ENCODE measurements at places on chromosomes 6 and 20.

DNA sequence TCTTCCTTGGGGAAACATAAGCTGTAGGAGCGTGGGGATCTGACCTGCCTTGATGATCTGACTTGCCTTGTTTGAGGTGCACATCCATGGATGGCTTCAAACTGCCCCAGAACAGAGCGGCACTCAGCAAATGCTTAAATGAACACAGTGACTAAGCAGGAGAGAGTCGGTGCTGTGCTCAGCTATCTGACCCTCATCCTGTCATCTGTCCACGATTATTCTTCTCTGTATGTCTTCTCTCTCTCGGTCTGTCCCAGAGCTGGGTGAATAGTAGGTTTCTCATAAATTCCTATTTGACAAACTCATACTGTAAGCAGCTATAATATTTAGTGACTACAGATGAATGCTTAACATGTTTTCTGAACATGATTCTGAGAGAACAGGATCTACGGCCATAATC is 37.3 kb downstream of the TRAM2 start:
- DNase-seq, result no peak

- no peak for DNase-seq
These were observed 5.7 kb downstream of the LAMP5 start for GRCh38 chr20:9520086-9520485.

- DNase-seq, result no peak
These were observed 83.4 kb downstream of the TCP11 start for GRCh38 chr6:35057449-35058357.

GRCh38 chr6:37943436-37944058 is 124.0 kb downstream of the ZFAND3 start:
- DNase-seq, result no peak

DNA sequence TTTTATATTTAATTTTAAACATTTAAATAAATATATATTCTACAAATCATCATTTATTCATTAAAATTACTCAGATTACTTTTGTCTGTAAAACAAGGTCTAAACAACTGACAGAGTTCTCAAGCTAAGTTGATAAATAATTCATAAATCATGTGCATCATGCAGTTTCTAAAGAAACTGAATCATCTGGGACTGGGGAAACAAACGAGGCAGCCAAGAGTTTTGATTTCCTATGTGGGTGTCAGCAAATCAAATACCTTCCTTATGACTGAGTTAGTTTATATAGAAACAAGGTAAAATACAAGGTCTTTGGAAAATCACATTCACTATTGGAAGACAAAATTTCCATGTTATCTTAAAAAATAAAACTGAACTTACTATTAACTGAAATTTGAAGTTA is 149.9 kb upstream of the BEND6 start:
- DNase-seq, result no peak

GRCh38 chr6:14380086-14380820 is 262.7 kb downstream of the CD83 start:
- DNase-seq, result no peak

DNA sequence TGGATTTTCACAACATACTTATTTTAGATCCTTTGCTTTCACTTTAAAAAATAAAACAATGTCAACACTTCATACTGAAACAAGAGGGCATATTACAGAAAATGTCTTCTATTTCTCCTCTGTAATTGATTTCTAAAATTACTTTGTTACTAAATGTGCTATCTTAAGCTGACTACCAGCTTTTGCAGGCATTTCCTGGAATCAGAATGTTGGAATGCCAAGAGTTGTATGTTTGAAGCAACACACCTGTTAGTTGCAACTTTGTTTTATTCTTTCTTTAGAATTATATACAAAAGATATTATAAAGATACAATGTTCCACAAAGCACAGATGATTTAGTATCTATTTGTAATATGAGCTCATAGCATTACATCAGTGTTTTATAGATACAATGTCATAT is 62.5 kb upstream of the TMEM170B start:
- no peak for DNase-seq

DNA sequence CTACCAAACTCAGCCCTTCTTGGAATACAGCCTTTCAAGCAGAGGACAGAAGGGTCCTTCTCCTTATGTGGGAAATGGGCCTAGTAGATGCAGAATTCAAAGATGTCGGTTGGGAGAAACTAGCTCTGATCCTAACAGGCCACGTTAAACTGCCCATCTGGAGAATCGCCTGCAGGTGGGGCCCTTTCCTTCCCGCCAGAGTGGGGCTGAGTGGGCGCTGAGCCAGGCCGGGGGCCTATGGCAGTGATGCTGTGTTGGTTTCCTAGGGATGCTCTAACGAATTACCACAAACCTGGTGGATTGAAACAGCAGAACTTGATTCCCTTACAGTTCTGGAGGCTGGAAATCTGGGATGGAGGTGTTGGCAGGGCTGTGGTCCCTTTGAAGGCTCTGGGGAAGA is 9.1 kb downstream of the MAPK13 start:
- DNase-seq, result no peak

GRCh38 chr6:119562168-119562567 is 212.6 kb upstream of the MAN1A1 start:
- DNase-seq, result no peak

DNA sequence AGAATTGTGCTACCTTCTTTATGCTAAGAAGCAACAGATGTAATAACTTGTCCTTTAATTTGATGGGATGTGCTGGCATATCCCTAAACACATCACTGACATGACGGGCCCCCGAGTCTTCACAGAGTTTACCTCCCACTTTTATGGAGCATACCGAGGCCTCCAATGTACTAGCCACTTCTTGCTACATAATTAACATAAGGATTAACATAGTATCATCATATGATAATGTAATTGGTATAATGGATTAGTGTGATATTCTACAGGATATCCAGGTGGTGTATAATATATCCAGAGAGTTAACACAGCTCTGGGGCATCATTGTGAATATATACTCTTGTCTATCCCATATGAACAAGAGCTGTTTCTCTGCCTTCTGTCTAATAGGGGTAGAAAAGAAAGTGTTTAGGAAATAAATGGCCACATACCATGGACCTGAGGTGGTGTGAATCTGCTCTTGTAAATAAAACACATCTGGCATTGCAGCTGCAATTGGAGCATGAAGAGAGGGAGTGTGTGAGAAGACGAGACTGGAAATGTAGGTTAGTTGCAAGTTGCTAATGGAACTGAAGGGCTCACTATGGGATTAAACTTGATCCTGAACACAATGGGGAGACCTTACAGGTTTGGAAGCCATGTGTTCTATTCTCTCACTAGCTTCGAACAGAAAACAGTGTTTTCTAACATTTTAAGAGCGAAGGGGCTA is 102.3 kb downstream of the IYD start:
- DNase-seq, result no peak

GRCh38 chr6:125213939-125214338 is 60.4 kb downstream of the TPD52L1 start:
- no peak for DNase-seq

GRCh38 chr6:33787954-33788693 is 806 bp downstream of the LEMD2 start:
- DNase-seq, result peak; percentile 84
